ENCODE measurements at places on chromosomes 6 and 20.

GRCh38 chr6:674406-674805, 17.5 kb upstream of the HUS1B start:
- no peak for DNase-seq

DNA sequence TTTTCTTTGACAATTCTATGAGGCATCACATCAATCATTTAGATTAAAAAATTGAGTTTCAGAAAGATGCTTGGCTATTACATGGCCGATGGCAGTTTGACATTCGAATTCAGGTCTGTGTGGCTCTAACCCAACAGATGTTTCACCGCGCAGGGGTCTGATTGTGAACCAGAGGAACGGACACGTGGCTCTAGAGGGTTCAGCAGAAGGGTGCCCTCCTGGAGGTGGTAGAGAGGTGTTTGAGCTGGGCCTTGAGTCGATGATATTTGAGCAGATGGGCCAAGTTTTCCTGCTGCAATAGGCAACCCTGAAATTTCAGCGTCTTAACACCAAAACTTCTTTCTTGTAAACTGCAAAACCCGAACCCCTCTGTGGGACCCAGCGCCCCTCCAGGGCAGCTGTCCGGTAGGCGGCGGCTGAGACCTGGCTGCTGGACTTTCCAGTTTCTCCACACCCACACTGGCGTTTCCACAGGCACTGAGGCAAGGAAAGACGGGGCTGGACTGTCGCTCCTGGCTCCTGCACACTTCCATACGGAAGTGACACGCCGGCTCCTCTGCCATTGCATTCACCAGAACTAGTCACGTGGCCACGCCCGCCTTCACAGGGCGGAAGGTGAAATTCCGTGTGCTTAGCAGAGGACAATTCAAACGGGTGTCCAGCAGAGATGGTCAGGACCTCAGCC, 11.3 kb upstream of the AFDN start:
- DNase-seq = no peak

DNA sequence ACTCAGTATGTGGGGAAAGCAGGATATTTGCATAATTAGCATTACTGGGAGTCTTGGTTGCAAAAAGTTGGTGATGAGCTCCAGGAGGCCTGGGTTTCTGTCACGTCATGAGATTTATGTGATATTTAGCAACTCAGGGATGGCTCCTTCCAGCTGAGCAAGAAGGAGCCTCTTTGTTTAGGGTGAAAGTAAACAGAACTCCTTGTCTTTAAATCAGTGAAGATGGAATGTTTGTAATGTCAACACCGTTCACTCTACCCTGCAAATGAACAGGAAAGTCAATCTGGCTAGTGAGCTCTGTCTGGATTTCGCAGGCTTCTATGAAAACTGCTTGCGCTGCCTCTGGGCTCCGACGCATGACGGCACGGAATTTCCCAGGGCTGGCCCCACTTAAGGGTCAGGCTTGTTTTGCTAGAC, 86.9 kb downstream of the PXDC1 start:
- no peak for DNase-seq

GRCh38 chr6:153580776-153581175, 449.7 kb upstream of the RGS17 start:
- DNase-seq = no peak

GRCh38 chr6:111061508-111061907, 25.8 kb upstream of the SLC16A10 start:
- DNase-seq = no peak

DNA sequence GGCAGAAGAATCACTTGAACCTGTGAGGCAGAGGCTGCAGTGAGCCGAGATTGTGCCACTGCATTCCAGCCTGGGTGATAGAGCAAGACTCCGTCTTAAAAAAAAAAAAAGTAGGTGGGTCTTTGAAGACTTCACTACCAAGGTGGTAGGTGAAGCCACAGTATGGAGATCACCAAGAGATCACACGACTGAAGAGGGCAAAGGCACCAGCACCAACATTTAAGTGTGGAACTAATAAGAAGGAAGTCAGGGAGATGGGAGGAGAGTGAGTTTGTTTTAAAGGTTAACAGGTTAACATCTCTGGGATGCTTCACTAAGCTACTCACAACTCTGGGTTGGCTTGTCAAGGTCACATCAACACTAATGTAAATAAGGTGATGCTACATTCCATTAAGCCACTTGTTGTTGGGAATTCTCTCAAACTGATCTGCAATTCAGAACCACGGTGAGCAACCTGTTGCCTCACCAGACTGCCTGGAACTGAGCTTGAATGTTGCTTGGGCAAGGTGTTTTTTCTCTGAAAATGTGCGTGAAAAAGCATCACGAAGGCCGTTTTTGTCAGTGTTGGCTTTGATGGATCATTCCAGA, 48.7 kb downstream of the KCTD20 start:
- no peak for DNase-seq

GRCh38 chr20:16423311-16424212, 149.7 kb downstream of the KIF16B start:
- no peak for DNase-seq
